ENCODE measurements at places on chromosomes 3 and 15.

GRCh38 chr15:58296276-58296675, 135.5 kb upstream of the LIPC start:
- no peaks in the 10 kb centered on the region for H3K27me3 ChIP-seq
- no peak overlapping the region for H3K27ac ChIP-seq
- no peak for DNase-seq
- H3K4me3 ChIP-seq, result no peak overlapping the region
- H3K36me3 ChIP-seq, result no peaks in the 10 kb centered on the region

DNA sequence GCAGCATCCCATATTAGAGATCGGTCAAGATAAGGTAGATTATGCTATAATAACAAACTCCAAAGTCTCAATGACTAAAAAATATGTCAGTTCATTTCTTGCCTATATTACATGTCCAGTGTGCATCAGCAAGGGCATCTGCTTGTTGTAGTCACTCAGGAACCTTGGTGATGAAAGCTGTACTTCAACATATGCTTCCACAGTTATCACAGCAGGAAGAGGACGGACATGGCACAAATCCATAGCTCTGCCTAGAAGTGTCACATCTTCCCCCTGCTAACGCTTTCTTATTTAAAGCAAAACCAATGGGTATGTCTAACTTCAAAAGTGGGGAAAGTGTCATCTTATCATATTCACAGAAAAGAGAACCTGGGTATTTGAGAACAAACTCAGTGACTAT, 20.0 kb upstream of the PIAS1 start:
- no peak overlapping the region for H3K27ac ChIP-seq

DNA sequence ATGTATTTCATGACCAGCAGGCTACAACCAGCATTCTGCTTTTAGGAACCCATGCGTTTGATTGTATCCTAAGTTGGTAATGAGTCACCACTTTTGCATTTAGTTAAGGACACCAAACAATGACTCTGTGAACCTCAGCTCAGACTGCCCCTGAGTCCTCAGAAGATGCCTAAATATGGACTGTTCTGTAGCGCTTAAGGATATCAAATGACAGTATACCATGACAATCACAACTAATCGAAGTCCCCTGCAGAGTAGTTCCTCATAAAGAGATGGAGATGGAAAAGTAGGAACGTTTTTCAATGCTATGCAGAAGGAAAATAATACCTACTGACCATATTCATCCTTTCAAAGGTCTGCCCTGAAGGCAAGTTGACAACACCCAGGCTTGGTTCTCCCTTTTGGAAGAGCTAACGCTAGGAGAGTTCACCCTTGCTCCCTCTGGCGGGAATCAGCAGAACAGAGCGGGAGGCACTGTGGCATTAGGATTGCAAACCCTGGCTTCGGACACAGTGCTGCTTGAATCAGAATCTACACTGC, 508.6 kb downstream of the FHIT start:
- H3K36me3 ChIP-seq, result no peaks in the 10 kb centered on the region
- no peak overlapping the region for H3K27ac ChIP-seq
- H3K4me3 ChIP-seq, result no peak overlapping the region
- H3K4me1 ChIP-seq, result no peaks in the 10 kb centered on the region
- no peak for DNase-seq

DNA sequence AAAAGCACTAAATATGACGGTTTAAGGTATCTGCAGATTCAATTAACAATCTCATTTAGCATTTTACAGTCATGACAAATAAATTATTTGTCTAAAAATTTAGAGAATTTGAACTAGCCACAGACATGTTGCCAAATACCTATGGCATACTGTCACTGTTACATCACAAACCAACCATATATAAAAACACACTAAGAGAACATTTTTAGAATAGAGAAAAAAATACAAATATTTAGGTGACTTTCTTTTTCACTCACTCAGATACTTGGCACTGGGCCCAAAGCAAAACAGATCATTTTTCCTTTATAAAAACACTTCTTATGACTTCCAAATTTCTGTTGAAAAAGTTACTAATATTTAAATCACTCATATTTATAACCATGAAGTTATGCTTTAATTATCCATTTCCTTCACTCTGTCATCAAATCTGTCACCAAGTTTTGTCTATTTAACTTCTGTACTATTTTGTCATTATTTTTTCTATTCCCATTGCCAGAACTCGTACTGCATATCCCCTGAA, 644.7 kb downstream of the OTOL1 start:
- H3K36me3 ChIP-seq, result no peaks in the 10 kb centered on the region
- no peak for DNase-seq
- H3K27me3 ChIP-seq, result no peaks in the 10 kb centered on the region
- peaks cover 4% of the 10 kb centered on the region for H3K4me1 ChIP-seq
- H3K4me3 ChIP-seq, result no peak overlapping the region

- no peak for DNase-seq
- no peak overlapping the region for H3K27ac ChIP-seq
- H3K27me3 ChIP-seq, result no peaks in the 10 kb centered on the region
- H3K4me3 ChIP-seq, result no peak overlapping the region
- H3K4me1 ChIP-seq, result no peaks in the 10 kb centered on the region
- no peaks in the 10 kb centered on the region for H3K36me3 ChIP-seq
Observed at GRCh38 chr3:175716446-175716845, 857.3 kb downstream of the NAALADL2 start.

- H3K4me3 ChIP-seq, result no peak overlapping the region
- H3K36me3 ChIP-seq, result no peaks in the 10 kb centered on the region
- H3K27me3 ChIP-seq, result peaks cover 46% of the 10 kb centered on the region
- no peaks in the 10 kb centered on the region for H3K4me1 ChIP-seq
- no peak overlapping the region for H3K27ac ChIP-seq
Observed at GRCh38 chr3:98555025-98555379, 23.2 kb downstream of the GPR15 start.

DNA sequence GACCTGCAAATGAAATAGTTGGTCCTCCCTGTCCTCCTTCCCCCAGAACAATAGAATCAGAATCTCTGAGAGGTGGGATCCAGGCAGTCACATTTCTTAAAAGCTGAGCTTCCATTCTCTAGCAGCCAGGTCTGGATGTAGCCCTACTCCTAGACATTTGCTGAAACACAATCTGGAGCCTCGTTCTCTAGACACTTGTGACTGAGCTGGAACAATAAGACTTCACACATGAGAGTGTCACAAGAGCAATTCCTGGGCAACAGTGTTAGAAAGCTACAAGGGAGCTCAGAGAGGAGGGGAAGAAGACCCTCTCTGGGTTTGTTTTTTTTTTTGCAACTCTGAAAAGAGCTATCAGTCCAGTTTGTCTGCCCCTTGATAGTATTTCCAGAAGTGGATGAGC, 14.5 kb downstream of the CORO2B start:
- no peaks in the 10 kb centered on the region for H3K27me3 ChIP-seq
- H3K36me3 ChIP-seq, result no peaks in the 10 kb centered on the region
- H3K27ac ChIP-seq, result no peak overlapping the region
- peaks cover 3% of the 10 kb centered on the region for H3K4me1 ChIP-seq
- DNase-seq, result no peak

GRCh38 chr3:59106085-59106648, 56.3 kb upstream of the CFAP20DC start:
- DNase-seq, result no peak
- no peaks in the 10 kb centered on the region for H3K4me1 ChIP-seq
- no peak overlapping the region for H3K27ac ChIP-seq
- no peak overlapping the region for H3K4me3 ChIP-seq

DNA sequence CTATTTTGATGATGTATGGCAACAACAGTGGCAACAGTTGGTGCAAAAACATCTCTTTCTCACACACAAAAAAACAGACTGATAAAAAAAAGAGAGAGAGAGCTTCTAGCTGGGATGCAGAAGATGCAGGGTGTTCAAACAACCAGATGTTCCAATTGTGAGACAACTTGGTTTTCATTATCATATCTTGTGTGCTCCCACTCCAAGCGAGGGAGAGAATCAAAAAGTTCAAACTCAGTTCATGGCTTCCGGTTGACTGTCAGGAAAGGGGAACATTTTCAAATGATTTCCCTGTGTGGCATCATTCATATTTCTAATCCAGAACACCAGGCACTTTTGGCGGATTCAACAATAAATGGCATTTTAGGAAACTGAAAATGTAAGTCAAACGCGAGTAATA, 72.1 kb downstream of the RSL24D1 start:
- no peaks in the 10 kb centered on the region for H3K27me3 ChIP-seq
- no peak for DNase-seq
- no peak overlapping the region for H3K27ac ChIP-seq

GRCh38 chr3:32577581-32578556, 7.2 kb upstream of the DYNC1LI1 start:
- H3K27me3 ChIP-seq, result no peaks in the 10 kb centered on the region
- no peaks in the 10 kb centered on the region for H3K4me1 ChIP-seq
- no peaks in the 10 kb centered on the region for H3K36me3 ChIP-seq

- peak overlapping the region; percentile 45 for H3K27ac ChIP-seq
- no peaks in the 10 kb centered on the region for H3K36me3 ChIP-seq
- DNase-seq, result no peak
- no peaks in the 10 kb centered on the region for H3K27me3 ChIP-seq
- H3K4me1 ChIP-seq, result peaks cover 19% of the 10 kb centered on the region
- H3K4me3 ChIP-seq, result no peak overlapping the region
Observed at GRCh38 chr15:40051616-40052415, 12.8 kb upstream of the SRP14 start.

GRCh38 chr15:76339305-76340197, 3.0 kb downstream of the ISL2 start:
- H3K36me3 ChIP-seq, result no peaks in the 10 kb centered on the region
- H3K27me3 ChIP-seq, result peaks cover 70% of the 10 kb centered on the region
- no peak for DNase-seq

- H3K4me3 ChIP-seq, result no peak overlapping the region
- no peak overlapping the region for H3K27ac ChIP-seq
- H3K36me3 ChIP-seq, result no peaks in the 10 kb centered on the region
- no peaks in the 10 kb centered on the region for H3K4me1 ChIP-seq
- DNase-seq, result no peak
Observed at GRCh38 chr3:43259626-43260025, 26.7 kb upstream of the SNRK start.

DNA sequence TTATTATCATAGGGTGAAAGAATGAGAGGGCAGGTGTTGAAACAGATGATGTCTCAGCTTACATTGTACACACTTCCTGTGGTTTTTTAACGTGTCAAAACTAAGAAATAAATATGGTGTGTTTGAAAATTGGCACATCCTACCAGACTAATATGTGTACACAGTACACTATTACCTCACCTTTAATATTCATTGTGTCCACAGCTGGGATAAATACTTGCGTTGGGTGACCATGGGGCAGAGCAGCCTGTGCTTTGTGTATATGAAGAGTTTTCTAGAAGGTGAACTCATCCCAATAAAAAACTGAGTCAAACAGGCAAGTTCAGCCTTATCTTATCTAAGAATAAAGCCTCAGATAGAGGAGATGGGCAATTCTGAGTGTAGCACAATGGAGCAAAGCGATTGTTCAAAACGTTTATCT, 17.3 kb downstream of the SUCNR1 start:
- no peak overlapping the region for H3K4me3 ChIP-seq
- H3K36me3 ChIP-seq, result no peaks in the 10 kb centered on the region
- peaks cover 7% of the 10 kb centered on the region for H3K4me1 ChIP-seq
- no peak overlapping the region for H3K27ac ChIP-seq
- DNase-seq, result no peak
- no peaks in the 10 kb centered on the region for H3K27me3 ChIP-seq

DNA sequence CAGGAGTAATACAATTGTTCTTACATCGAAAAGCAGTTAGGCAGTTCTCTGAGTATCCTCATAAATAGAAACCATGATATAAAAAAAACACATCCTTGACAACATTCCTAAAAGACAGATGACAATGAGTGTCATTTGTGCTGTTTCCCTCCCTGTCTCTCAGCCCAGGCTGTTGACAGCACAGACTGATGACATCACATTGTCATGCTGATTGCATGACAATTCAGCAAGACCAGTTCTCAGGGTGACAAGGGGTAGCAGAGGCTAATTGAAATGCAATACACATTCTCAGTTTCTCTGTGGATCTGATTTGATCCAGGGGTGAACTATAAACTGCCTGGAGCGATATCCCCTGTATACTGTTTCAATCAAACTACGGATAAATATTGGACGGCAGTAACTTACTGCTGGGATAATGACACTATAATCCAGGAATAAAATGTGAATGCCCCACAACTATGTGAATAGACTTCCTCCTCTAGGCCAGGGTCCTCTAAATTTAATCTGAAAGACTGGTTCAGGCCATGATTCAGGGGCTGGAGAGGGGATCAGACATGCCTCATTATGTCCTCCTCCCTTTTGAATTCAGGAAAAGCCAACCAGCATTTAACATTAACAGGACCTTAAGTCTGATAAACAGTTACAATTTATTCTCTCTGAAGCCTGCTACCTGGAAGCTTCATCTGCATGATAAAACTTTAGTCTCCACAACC, 16.7 kb upstream of the EIF1B start:
- H3K27me3 ChIP-seq, result no peaks in the 10 kb centered on the region
- no peaks in the 10 kb centered on the region for H3K36me3 ChIP-seq
- DNase-seq, result peak; percentile 0
- no peaks in the 10 kb centered on the region for H3K4me1 ChIP-seq
- H3K27ac ChIP-seq, result no peak overlapping the region

GRCh38 chr3:122893754-122894668, 99.1 kb downstream of the SLC49A4 start:
- peaks cover 11% of the 10 kb centered on the region for H3K27me3 ChIP-seq
- no peak for DNase-seq
- no peak overlapping the region for H3K4me3 ChIP-seq
- no peak overlapping the region for H3K27ac ChIP-seq

GRCh38 chr3:74535281-74535680, 79.2 kb downstream of the CNTN3 start:
- no peaks in the 10 kb centered on the region for H3K4me1 ChIP-seq
- H3K27ac ChIP-seq, result no peak overlapping the region
- H3K4me3 ChIP-seq, result no peak overlapping the region
- H3K27me3 ChIP-seq, result no peaks in the 10 kb centered on the region
- DNase-seq, result no peak
- no peaks in the 10 kb centered on the region for H3K36me3 ChIP-seq

DNA sequence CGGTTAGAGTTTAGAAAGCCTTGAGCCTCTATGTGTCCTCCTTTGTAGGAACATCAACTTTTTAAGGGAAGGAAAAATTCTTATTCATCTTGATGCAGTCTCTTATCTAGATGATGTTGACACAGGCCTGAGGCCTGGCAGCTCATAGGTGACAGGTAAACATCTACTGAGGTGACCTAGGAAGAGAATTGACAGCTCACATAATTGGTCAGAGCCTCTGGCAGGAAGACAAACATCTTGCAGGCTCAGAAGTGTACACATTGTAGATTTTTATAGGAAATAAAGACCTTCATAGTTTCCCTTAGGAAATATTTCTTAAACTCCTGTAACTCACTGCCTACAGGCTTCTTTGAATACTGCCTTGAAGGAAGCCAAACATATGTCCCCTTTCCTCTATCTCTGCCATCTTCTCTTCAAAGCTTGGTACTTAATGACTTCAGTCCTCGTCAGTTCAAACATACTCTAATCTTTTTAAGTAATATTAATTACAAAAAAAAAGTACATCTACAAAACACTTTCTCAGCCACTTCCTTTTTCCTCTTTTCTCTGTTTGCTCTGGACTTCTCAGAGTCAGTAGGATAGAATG, 341.3 kb downstream of the TBL1XR1 start:
- no peaks in the 10 kb centered on the region for H3K36me3 ChIP-seq
- H3K4me1 ChIP-seq, result no peaks in the 10 kb centered on the region
- no peak overlapping the region for H3K27ac ChIP-seq
- H3K27me3 ChIP-seq, result no peaks in the 10 kb centered on the region
